ENCODE measurements at places on chromosomes 16 and 17.
A peak's percentile ranks its signal among the peaks of the same experiment; 100 is the strongest.

GRCh38 chr16:16850274-16850673 lies 471.3 kb downstream of the NPIPA7 start:
- no peak for DNase-seq

GRCh38 chr17:40399185-40399584 lies 18.5 kb downstream of the TOP2A start:
- DNase-seq = peak; percentile 62

GRCh38 chr17:4529533-4530152 lies 25.5 kb downstream of the MYBBP1A start:
- DNase-seq = no peak

DNA sequence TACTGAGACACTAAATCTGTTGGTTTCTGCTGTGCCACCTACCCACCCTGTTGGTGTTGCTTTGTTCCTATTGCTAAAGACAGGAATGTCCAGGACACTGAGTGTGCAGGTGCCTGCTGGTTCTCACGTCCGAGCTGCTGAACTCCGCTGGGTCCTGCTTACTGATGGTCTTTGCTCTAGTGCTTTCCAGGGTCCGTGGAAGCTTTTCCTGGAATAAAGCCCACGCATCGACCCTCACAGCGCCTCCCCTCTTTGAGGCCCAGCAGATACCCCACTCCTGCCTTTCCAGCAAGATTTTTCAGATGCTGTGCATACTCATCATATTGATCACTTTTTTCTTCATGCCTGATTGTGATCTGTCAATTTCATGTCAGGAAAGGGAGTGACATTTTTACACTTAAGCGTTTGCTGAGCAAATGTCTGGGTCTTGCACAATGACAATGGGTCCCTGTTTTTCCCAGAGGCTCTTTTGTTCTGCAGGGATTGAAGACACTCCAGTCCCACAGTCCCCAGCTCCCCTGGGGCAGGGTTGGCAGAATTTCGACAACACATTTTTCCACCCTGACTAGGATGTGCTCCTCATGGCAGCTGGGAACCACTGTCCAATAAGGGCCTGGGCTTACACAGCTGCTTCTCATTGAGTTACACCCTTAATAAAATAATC lies 14.6 kb downstream of the STH start:
- DNase-seq = peak; percentile 59

DNA sequence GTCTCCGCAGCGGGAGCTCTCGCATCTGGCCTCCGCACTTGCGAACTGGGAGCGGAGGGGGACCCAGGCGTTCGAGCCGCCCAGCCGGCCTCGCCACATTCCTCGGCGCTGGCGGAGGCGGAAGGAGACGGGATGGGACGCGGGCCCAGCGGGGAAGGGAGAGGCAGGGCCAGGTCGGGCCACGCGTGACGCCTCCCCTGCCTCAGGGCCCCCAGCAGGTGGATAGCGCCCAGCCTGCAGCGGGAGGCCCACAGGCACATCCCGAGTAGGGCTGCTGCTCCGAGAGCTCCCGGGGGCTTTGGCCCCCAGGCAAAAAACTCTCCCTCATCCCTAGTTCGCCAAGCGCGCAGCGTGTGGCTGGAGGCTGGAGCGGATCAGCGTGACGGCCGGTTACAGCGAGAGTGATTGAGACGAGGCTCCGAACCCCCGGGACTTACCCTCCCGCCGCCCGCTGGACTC lies 800 bp downstream of the PLEKHH3 start:
- DNase-seq = peak; percentile 36

GRCh38 chr16:1938316-1938715 lies 4.7 kb downstream of the MSRB1 start:
- DNase-seq = no peak

DNA sequence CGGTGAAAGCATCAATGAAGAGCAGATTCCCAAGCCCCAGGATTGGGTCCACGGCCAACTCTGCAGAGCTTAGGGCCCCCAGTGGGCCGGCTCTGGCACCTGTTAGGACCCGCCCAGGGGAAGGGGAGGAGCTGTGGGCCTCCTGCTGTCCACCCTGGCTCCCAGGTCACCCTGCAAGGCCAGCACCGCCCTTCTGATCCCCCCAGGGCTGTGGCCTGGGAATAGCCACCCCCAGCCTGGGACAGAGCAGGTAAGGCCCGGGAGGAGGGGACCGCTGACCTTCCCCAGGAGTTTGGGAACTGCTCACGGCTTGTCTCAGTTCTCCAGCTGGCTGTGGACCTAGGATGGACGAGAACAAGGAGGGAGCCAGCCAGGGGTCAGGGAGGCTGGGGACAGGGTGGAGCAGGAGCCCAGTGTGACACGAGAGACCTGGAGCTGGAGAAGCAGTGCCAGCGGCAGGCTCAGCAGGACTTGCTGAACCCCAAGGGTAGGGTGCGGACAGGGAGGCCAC lies 39.3 kb upstream of the SLC38A10 start:
- no peak for DNase-seq

DNA sequence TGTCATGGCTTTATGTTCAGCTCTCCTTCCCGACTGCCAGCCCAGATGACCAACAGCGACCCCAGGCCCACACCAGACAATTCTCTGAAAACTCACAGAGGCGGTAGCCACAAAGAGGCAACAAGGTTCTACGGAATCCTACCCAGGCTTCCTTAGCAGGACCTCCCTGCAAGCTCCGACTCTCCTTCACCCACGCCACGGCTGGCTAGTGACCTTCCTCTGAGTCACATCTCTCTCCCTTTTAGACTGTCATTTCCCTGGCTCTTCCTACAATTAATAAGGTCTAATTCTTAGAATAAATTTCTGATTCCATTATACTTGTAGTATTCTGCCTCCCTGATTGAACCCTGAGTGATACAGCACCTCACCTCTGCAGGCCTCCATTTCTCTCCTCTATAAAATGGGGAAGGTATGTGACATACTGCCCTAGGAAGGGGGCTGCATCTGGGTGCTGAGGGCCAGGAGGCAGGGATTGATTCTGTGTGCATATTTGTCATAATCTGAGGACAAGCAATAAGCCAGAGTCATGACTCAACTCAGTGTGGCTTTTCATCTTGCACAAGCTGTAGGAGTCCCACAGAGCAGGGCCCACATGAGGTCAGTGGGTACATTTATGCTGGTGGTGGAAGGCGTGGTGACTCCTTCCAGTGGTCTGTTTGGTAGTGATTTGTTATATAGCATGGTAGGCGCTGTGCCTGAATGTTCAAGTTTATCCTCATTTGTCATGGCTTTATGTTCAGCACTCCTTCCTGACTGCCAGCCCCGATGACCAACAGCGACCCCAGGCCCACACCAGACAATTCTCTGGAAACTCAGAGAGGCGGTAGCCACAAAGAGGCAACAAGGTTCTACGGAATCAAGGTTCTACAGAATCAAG lies 46.2 kb downstream of the SMPD3 start:
- peak; percentile 73 for DNase-seq

DNA sequence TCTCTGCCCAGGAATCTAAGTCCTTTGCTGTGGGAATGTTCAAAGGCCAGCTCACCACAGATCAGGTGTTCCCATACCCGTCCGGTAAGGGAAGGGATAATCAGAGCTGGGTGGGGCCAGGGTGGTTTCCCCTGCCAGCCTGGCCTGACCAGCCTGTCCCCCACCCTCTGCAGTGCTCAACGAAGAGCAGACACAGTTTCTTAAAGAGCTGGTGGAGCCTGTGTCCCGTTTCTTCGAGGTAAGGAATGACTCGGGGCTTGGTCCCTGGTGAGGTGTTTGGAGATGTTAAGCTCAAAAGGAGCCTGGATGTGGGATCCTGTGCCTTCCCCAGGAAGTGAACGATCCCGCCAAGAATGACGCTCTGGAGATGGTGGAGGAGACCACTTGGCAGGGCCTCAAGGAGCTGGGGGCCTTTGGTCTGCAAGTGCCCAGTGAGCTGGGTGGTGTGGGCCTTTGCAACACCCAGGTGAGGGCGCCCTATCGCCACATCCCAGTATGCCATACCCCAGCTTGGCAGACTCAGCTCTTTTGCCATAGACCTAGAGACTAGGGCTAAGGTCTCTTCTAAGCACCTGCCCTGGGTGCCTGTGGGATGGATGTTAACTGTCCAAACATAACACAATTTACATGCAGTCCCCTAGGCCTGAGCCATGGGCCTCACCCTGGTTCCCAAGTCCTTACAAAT lies 997 bp downstream of the ACADVL start:
- peak; percentile 57 for DNase-seq

GRCh38 chr16:28189245-28189644 lies 22.5 kb downstream of the XPO6 start:
- DNase-seq = no peak

DNA sequence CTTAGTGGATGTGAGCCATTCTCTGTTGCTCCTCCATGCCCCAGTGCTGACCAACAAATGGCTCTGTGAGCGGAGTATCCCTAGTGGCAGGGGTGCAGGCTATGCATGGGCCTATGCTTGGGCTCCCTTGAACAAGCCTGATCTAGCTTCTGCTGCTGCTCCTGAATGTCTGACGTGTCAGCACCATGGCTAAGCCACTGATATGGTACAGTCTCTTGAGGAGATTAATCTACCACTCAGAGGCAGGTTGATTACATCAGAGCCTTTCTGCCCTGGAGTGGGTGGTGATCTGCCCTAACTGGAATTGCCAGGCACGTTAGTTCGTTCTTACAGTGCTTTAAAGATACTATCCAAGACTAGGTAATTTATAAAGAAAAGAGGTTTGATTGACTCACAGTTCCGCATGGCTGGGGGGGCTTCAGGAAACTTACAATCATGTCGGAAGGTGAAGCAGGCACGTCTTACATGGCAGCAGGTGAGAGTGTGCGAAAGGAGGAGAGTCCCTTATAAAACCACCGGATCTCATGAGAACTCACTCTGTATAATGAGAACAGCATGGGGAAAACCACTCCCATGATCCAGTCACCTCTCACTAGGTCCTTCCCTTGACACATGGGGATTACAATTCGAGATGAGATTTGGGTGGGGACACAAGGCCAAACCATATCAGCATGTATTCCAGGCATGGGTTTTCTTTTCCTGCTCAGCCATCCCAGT lies 41.5 kb upstream of the B4GALNT2 start:
- DNase-seq = no peak

DNA sequence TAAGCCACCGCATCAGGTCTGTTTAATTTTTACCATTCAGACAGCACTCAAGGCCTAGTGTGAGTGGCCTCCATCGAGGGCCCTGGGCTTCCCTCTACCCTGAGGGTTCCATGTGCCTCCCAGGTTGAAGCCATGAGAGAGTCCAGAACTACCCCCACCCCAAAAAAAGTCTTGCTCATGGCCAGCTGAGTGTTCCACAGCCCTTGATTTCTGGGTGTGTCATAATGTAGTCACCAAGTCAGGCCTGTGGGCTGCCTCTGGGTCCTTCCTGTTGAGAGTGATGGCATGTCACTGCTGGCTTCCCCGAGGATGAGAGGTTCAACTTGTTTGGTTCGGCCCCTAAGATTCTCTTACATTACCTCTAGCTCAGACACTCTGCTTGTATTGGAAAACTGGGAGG lies 100.6 kb downstream of the PITPNC1 start:
- peak; percentile 58 for DNase-seq

GRCh38 chr16:68512183-68512582 lies 26.9 kb upstream of the ZFP90 start:
- no peak for DNase-seq

GRCh38 chr16:72905581-72905980 lies 142.3 kb downstream of the ZFHX3 start:
- peak; percentile 57 for DNase-seq

Measured in fibroblast of skin of right quadriceps (primary cell).